ENCODE measurements at places on chromosomes 1 and 21.

GRCh38 chr1:153869486-153869885 lies 53.3 kb downstream of the GATAD2B start:
- DNase-seq: no peak

GRCh38 chr1:55813618-55814017 lies 598.5 kb upstream of the USP24 start:
- DNase-seq: no peak

DNA sequence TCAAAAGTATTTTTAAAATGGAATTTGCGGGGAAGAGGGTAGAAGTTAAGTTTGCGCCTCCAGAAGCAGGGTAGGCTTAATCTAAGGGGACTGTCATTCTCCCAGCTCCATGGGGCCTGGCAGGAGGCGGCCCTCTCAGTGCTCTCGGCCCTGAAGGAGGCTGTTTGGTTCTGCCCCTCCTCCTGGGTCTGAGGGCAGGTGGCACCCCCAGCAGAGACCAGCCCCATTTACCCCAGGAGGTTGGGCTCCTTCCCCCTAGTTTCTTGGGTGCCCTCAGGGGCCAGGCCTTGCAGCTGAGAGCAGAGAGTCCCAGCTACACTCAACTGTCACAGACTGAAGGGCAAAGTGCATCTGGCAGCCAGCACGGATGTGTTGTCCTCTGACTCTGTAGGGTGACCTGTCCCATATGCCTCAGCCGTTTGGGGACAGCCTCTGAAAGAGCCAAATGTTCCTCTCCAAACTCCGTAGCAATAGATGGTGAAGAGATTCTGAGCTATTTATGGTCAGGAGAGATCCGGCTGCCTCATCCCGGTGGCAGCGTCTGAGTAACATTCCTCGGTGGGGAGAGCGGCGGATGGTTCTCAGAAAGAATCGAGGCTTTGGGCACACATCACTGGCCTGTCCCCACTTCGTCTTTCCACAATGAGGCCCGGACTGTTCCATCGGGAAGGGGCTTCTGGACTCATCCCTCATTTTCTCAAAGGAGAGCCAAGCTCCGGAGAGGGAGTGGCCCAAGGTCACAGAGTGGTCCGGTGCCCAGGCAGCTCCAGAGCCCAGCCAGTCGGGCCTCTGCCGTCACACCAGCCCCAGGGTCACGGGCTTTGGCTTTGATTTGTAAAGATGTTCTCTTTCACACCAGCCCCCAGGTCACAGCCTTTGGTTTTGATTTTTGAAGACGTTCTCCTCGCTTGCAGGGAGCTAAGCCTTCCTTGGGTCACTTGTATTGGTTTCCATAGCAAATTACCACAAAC lies 424.2 kb upstream of the VAMP3 start:
- DNase-seq: no peak

DNA sequence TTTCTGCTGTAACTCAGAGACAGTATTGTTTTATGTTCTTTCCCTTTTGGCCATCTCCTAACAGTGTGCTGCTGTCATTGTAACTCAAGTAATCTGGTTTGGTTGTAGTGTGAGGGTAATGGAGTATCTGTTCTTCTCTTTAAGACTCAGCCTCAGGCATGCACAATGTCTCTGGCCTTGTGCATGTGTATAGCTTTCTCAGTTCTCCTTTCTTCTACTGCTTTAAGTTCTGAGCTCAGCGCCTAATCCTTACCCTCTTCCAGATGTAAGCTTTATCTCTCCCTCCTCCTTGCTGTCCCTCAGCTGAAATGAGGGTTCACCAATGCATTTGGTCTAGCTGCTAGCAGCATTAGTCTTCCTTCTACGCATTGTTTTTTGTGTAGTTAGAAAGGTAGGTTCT lies 1420.4 kb upstream of the PRMT6 start:
- no peak for DNase-seq

DNA sequence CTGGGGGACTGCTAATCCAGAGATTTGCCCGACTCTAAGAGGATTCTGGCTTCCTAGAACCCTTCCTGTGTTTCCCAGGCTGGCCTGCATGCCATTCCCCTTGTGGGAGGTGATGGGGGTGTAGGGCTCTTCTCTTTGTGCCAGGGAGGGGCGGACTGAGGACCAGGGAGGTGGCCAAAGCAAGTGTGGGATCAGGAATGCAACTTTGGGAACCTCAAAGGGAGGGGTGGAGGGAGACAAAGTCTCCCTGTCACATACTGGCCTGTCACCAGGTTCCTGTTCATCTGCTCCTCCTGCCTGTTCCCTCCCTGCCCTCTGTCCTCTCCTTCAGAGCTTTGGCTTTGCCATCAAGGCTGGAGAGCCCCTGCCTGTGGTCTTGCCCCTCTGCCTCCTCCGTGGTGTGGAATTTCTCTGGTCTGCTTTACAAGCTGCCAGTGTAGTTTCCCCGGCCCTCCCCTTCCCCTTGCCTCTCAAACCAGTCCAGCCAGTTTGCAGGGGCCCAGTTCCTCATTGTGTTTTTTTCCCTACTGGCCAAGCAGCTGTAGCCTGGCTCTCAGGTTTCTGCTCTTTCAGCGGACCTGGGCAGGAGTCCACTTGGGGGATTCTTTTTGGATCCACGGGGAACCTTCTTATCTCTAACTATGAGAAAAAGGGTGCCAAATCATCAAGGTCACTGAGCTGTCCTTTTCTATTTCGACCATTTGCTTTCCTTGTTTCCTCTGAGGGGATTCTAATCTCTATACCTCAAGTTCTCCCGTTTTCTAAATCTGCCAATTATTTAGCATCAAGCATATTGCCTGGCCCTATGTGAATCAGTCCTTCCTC lies 1.8 kb downstream of the CGN start:
- no peak for DNase-seq

GRCh38 chr1:223844787-223845036 lies 1.0 kb downstream of the TP53BP2 start:
- DNase-seq: no peak

- DNase-seq: no peak
These were observed 378.0 kb upstream of the PRMT6 start for GRCh38 chr1:106678279-106679050.

DNA sequence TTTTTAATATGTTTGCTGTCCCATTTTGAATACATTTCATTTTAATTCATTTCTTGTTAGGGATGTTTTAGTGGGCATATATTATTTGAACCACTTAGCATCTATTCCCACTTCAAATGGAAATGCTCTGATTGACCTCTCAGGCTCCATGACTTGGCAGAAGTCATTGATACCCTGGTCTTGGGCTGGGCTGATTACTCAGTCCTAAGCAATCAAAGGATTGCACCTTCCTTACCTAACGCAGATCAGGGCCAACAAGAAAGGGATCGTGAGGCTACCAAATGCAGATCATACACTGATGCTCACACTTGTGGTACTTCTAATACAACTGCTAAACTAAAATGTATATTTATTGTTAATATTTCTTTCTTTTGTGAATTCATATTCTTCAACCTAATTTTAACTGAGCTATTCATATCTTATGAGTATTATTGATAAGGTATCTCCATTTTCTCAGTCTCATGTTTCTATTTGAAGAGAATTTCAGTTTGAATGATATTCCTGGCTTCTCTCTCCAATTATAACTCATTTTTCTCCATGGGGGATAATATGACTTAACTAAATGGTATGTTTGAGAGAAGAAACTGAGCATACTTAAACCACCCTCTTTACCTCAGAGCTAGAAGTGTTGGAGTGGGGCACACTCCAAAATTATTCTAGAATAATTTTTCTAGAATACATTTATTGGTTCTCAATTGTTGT lies 615.5 kb upstream of the ADAMTS5 start:
- DNase-seq: no peak
